NCI-H2081 treated with DMSO at 0.1 percent for 48 hours (cell line): ENCODE measurements at places on chromosomes 2 and 18.
A peak's percentile ranks its signal among the peaks of the same experiment; 100 is the strongest.

DNA sequence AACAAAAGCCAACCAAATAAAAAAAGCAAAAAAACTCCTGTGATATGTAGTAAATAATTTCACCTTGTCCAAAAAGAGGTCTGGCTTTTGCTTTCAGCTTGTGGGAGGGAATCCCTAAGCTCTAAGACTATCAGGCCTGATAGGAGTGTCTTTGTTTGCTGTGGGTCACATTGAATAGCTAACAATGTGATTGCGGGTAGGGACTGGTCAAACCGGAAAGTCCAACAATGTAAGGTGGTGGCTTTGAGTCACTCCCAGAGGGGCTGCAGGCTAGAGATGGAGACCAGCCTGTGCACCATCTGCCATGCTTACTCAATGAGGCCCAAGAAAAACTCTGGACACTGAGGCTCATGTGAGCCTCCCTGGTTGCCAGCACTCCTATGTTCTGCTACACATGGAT lies 192.9 kb downstream of the TFCP2L1 start:
- no peak for DNase-seq

DNA sequence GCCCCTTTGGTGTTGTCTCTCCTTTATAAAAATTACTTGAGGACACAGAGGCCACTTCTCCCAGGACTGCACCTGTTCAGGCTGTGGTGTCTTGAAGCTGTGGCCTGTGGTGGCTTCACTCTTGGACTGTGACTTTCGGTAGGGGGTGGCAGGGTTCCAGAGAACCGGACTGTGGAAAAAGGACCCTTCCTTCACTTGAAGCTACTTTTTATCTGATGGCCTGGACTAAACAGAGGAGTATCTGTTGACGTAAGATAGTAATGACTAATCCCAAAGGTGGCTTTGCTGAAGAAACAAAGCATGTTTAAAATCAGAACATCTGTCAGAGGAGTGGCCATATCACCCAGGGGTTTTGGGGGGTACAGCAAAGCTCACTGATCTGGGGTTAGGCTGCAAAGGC lies 60.8 kb downstream of the CENPO start:
- no peak for DNase-seq

DNA sequence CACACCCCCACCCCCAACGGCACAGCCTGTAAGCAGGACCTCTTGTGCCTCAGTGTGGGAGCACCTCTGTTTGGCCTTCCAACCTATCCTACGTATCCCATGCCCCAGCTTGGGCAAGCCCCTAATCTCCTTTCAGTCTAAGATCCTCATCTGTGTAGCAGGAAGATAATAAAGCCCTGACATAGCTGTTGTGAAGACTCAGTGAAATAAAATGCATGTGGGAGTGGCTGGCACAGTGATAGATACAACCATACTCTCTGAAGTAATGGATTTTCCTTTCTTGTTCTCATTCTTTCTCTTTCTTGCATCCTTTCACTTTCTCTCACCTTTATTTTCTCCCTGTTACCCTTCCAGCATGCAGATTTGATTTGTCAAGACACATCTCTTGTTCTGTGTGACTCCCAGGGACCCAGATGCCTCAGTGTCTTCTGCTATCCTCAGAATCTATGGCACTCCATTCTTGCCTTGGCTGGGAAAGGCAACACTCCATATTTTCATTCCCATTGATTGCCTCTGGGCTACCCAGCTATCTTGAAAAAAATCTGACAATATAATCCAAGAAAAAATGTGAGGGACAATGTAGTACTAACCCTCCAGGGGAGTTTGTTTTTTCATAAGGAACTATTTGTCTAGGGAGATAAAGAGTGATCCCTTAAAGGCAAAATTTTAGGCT lies 207.2 kb upstream of the SETBP1 start:
- no peak for DNase-seq

DNA sequence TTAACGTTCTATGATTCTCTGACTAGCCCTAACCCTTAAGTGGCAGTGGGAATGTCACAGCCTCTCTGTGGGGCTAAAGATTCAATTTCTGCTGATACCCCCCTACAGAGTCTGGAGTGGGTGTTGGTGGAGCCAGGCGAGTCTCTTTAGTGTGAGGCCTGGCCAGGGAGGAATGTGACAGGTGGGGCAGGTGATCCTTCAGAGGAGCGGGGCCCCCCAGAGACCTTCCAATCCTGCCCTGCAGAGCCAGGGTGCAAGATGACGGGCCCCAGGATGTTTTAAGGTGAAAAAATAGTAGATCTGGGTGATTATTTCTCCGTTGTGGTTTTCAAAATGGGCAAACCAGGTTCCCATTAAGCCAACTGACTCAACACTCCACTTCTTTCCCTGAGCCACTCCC lies 28.2 kb upstream of the DNMT3A start:
- DNase-seq, result no peak

DNA sequence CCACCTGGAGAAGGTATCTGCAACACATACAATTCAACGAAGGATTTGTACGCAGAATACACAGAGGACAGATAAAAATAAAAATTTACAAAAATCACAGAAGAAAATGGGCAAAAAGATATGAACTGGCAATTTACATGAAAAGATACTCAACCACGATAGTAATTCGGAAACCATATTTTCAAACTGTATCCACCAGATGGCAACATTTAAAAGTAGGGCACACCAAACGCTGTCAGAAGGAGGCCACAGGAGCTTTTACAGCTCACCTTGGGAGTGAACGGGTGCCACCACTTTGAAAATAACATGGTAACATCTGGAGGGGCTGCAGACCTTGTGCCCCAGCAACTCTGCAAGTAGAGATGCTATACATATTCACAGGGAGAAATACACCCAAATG lies 9.8 kb downstream of the KIF1A start:
- no peak for DNase-seq

GRCh38 chr18:37364237-37364636 lies 201.4 kb downstream of the CELF4 start:
- DNase-seq, result no peak

GRCh38 chr2:193527146-193527545 lies 1332.4 kb upstream of the TMEFF2 start:
- no peak for DNase-seq

DNA sequence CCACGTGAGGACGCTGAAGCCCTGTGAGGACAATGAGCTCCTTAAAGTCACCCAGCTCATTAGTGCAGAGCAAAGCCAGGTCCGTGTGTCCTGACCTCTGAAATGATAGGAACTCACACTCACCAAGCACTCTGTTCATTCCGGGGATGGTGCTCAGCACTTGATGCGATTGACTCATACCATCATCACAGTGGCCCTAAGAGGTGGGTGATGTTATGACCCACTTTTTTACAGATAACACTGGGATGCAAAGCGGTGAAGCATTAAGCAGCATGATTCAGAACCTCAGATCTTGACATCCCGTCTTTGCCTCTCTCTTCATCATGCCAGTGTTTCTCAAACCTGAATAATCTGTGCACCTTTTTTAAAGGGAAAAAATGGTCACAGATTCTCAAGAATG lies 234.8 kb downstream of the ALPK2 start:
- no peak for DNase-seq

GRCh38 chr2:217228732-217229131 lies 368.9 kb upstream of the TNP1 start:
- no peak for DNase-seq

GRCh38 chr2:8021921-8022320 lies 659.9 kb upstream of the ID2 start:
- no peak for DNase-seq

DNA sequence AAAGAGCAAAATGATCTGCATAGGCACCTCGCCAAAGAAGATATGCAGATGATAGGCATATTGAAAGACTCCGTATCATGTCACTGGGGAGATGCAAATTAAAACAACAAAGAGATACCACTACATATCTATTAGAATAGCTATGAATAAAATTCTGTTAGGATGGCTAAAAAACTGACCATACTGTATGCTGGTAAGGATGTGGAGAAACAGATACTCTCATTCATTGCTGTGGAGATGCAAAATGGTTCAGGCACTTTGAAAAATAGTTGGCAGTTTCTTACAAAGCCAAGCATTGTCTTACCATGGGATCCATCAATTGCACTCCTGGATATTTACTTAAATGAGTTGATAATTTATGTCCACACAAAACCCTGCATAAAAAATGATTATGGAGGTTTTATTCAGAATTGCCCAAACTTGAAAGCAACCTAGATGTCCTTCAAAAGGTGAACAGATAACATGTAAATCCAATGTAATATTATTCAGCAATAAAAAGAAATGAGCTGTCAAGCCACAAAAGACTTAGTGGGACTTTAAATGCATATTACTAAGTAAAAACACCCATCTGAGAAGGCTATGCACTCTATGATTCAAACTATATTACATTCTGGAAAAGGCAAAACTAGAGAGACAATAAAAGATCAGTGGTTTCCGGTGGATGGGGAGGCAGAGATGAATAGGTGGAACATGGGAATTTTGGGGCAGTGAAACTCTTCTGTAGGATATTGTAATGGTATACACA lies 31.2 kb downstream of the ZNF385B start:
- no peak for DNase-seq

DNA sequence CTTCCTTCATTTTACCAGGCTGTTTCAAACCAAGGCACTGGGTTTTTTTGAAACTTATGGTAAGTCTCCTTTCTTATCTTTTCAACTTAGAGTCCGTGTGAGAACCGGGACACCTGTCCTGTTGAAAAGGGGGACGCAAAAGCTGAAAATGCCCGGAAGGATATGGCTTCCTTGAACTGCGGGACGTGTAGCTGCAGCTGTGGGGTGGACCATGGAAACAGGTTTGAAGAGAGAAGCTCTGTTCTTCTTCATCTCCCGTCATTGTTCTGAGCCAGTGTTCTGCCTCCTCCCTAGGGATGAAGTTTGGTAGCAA lies 29.5 kb upstream of the DNAJC27 start:
- no peak for DNase-seq

GRCh38 chr18:79367989-79368388 lies 27.7 kb upstream of the NFATC1 start:
- no peak for DNase-seq

DNA sequence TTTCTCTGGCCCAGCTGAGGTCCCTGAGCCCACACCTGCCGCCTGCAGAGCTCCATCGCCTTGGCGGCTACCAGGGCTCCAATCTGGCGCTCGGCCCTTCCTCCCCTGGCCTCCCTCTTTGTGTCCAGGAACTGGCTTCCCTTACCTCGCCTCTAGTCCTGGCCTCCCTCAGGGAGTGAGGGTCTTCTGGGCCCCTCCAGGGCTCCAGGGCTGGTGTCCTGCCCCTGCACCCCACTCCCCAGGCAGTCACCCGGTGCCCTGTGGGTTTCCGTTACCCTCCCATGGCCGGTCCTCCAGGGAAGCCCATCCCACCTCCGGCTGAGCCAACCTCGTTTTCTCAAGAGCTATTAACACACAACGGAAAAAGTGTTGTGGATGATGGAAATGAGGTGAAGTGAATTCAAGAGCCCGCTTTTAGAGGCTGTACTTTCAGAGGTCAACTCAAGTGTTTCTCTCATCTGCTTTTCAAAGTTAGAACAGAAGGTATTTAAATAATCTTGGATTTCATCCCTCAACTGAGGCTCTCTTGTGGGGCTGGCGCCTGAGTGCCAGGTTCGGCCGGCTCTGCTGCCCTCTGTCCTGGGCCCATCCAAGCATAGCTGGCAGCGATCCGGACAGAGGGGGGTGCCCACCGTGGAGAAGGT lies 131.9 kb downstream of the ASB1 start:
- DNase-seq, result no peak

GRCh38 chr2:233794128-233794658 lies 16.1 kb downstream of the MROH2A start:
- DNase-seq, result no peak

GRCh38 chr2:129277585-129277981 lies 701.9 kb upstream of the RAB6C start:
- DNase-seq, result no peak

GRCh38 chr2:107063228-107063627 lies 177.3 kb upstream of the ST6GAL2 start:
- DNase-seq, result no peak

- DNase-seq, result no peak
Measured at GRCh38 chr18:62226047-62226446, 39.0 kb downstream of the RELCH start.

GRCh38 chr2:74226648-74227213 lies 28.3 kb downstream of the MTHFD2 start:
- no peak for DNase-seq

GRCh38 chr18:79818631-79819030 lies 20.9 kb downstream of the KCNG2 start:
- no peak for DNase-seq

GRCh38 chr2:156196031-156196430 lies 136.5 kb downstream of the NR4A2 start:
- DNase-seq, result no peak

DNA sequence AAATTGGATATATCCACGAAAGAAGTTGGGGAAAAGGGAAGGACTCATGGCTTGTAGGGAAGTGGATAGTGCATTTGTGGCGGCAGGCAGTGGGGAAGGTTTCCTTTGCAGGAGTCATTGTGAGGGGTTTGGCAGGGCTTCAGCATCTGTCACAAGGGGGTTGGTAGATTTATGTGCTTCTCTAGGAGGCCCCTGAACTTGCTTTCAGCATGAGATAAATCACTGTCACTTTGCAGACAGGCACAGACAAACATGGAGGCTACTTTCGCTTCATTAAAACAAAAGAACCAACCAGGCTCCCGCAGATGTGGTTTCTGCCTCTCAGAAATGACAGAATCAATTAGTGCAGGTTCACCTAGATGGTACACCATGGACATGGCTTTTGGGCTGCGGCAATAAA lies 340.7 kb downstream of the TGIF1 start:
- DNase-seq, result no peak

GRCh38 chr18:74558096-74558495 lies 23.8 kb downstream of the CNDP1 start:
- no peak for DNase-seq

GRCh38 chr2:11774600-11774999 lies 28.2 kb downstream of the LPIN1 start:
- DNase-seq, result no peak

- DNase-seq, result peak; percentile 69
Measured at GRCh38 chr2:163734881-163735684, 725 bp downstream of the FIGN start.

GRCh38 chr18:80232030-80232429 lies 15.3 kb downstream of the PARD6G start:
- no peak for DNase-seq

GRCh38 chr2:71471276-71471675 lies 17.9 kb downstream of the DYSF start:
- no peak for DNase-seq

- DNase-seq, result no peak
Measured at GRCh38 chr2:238864207-238865014, 16.5 kb downstream of the TWIST2 start.
